Activated CD8-positive, alpha-beta memory T cell treated with anti-CD3 and anti-CD28 coated beads, Interleukin-2, amount 50 U/mL, for 4 hours (primary cell): ENCODE measurements at places on chromosomes 11 and 22.

DNA sequence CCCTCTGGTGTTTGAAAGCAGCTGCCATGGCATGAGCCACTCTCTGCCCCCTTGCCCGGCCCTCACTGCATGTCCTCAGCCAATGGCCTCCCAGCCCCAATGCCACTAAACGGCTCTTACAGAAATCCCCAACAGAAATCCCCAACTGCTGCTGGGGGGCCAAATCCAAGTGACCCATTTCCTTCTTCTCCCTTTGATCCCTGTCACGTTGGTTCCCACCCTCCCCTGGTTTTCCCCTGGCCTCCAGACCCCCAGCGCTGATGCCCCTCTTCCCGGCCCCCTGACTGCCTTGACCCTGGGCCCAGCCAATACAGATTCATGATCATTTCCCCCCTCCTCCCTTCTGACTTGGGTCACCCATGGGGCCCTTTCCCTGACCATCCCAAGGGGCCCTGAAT, 30.9 kb downstream of the IGLL1 start:
- DNase-seq: peak; percentile 5

DNA sequence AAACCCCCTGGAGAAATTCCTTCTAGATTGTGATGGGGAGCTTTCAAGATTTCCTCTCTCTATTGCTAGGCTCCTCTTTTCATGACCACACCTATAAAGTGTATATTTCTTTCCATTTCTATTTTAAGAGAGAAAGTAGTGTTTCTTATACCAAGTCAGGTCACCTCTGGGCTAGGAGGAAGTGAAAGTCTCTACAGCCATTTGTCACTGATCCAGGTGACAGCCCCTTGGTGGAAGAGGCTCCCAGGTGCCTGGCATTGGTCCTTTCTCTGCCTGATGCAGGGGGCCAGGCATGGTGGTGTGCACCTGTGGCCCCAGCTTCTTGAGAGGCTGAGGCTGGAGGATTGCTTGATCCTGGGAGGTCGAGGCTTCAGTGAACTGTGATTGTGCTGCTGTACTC, 64.7 kb downstream of the DHCR7 start:
- DNase-seq: no peak

GRCh38 chr11:118572981-118573550, 857 bp downstream of the ARCN1 start:
- DNase-seq: peak; percentile 17

DNA sequence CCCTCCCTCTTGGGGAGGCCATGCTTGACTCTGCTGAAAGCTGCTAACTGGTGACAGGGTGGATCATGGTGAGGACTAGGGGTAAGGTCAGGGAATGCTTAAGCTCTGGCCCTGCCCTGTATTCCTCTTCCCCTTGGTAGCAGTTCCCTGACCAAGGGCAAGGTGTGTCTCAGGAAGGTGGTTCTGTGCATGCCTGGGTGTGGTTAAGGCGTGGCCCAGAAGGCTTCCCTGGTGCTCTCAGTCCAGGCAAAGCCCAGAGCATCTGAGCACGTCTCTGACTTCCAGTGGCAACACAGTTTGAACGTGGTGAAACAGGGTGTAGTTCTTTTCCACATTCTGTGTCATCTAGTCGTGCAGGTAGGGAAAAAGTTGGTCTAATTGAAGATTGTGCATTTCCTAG, 53.1 kb upstream of the HORMAD2 start:
- no peak for DNase-seq
